ENCODE measurements at places on chromosomes 16 and 17. TPM values are rescaled to one million over a fixed set of nuclear protein-coding genes. Genes with fewer than 3 reads are reported as not detected.

GNG13 gene
- not detected for total RNA-seq

DNA sequence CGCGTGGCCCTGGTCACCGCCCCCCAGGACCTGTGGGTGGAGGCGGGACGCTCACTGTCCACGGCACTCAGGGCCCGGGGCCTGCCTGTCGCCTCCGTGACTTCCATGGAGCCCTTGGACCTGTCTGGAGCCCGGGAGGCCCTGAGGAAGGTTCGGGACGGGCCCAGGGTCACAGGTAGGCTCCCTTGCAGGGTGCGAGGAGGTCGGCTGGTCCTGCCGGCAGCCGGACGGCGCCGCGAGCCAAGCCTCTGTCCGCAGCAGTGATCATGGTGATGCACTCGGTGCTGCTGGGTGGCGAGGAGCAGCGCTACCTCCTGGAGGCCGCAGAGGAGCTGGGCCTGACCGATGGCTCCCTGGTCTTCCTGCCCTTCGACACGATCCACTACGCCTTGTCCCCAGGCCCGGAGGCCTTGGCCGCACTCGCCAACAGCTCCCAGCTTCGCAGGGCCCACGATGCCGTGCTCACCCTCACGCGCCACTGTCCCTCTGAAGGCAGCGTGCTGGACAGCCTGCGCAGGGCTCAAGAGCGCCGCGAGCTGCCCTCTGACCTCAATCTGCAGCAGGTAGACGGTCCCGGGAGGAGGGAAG is 1.3 kb downstream of the GUCY2D start:
- DNase-seq, result no peak

GRCh38 chr16:22007159-22007508 is 777 bp upstream of the MOSMO start:
- no peak for DNase-seq

GRCh38 chr17:1608676-1609075 is 20.0 kb downstream of the SLC43A2 start:
- no peak for DNase-seq

GRCh38 chr17:51954232-51954765 is 204.2 kb downstream of the CA10 start:
- no peak for DNase-seq

PSME3 gene
- 227 TPM for total RNA-seq

TMEM100 gene
- not detected for total RNA-seq

DNA sequence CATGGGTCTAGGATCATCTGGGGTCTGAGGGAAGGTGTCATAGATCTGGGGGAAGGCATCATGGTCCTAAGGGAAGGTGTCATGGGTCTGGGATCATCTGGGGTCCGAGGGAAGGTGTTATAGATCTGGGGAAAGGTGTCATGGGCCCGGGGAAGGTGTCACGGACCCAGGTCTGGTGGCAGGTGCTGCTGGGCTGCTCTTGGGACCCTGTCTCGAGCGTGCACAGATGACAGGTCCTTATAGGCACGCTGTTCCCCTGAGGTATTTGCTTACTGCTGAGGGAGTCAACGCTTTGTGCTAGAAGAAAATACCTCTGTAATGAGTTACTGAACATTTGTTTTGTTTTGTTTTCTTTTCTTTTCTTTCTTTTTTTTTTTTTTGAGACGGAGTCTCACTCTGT is 1.4 kb downstream of the RAB40C start:
- DNase-seq, result no peak

TMEM114 gene
- total RNA-seq, result not detected

GRCh38 chr16:25868106-25868505 is 176.3 kb downstream of the HS3ST4 start:
- DNase-seq, result no peak

DNA sequence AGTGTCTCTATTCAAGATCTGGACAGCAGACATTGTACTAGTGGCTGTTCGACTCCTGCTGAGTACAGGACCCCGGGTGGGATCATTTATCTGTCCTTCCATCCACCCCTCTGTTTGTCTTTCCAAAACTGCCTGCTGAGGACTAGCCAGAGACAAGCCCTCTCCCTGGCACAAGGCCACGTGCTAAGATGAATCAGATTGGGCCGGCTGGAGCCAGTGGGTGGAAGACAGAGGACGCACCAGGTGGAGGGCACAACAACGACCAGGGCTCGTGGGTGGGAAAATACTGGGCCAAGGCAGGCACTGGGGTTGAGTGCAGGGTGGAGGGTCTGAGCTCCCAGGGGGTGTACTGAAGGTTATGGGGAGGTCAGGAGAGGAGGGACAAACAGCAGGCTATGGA is 1.4 kb upstream of the CA7 start:
- no peak for DNase-seq

- no peak for DNase-seq
Measured at GRCh38 chr17:42423766-42424165, 710 bp upstream of the CAVIN1 start.

SLC6A2 gene
- total RNA-seq, result not detected

DNA sequence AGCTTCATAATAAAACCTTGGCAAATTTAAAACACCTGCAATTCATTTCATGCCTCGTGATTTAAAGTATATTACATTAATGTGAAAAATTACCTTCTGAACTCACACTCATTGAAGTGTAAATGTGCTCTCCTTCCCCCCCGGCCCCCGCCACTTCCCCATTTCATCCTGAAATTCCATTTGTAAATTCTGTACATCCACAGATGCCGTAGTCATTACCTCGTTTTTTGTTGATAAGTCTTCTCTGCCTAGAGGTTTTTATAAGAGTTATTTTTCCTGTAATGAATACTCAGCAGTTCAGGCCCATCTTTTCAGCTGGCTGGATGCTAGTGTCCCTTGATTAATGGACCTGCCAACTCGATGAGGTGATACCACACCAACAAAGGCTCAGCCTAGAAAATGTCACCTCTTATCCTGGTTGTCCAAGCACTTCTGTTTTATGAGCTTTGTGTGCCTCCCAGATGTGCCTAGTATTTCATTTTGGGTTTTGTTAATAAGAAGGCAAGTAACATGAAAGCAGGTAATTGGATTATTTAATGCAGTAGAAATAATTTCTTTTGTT is 64.8 kb upstream of the KIFC3 start:
- DNase-seq, result no peak

ABCA8 gene
- not detected for total RNA-seq

DNA sequence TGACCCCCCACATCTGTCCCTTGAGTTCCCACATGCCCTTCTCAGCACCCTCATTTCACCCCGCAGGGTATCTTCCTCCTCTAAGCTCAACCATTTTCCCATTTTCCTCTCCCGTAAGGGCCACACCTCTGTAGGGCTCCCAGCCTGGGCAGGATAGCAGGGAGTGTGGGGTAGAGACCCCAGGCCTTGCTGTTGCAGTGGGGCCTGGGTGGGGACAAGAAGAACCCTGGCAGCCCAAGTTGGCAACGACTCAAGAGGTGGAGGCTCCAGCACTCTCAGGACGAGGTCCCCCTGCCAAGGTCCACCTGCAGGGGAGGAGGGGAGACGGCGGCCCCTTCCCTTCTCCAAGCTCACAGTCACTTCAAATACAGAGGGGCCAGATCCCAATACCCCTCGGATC is 2.0 kb upstream of the TMEM92 start:
- no peak for DNase-seq

GRCh38 chr16:81654346-81654745 is 124.7 kb upstream of the PLCG2 start:
- no peak for DNase-seq

GRCh38 chr16:31106509-31107464 is 1.4 kb upstream of the BCKDK start:
- DNase-seq, result no peak

DNA sequence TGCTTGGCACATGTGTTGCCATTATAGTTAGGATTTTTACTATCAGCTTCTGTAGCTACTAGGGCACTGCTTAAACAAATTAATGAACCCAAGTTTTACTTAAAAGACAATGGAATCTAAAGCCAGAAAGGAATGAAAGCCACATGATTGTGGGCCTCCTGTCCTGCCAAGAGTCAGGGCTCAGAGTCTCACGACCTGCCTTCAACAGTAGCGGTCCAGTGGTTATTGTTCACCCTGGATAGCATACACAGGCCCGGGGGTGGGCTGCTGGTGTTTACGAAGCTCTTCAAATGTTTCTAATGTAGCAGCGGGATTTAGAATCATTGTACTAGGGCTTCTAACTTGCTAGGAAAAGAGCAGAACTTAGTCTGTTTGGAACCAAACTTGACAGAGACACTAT is 7.8 kb downstream of the GABARAPL2 start:
- no peak for DNase-seq

GALR2 gene
- 2.7 TPM for total RNA-seq

PPP1R27 gene
- not detected for total RNA-seq

DNA sequence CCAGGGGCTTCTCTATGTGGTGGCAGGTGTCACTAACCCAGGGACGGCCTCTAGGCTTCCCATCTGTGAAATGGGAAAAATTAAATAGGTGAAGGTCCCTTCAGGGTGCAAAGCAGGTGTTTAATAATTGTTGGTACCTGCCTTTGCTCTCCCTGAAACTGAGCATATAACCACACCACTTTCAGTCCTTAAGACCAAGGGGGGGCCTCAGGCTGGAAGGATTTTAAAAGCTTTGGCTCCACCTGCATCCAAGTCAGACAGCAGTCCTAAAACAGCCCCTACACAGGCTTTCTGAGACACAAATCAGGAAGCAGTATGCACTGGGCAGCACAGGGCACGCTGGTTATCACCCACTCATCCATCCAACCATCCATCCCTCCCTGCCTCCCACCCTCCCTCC is 55.0 kb downstream of the TK2 start:
- no peak for DNase-seq

GRCh38 chr16:14135704-14136103 is 64.6 kb downstream of the MRTFB start:
- no peak for DNase-seq

GRCh38 chr17:80846932-80847331 is 144.7 kb upstream of the CHMP6 start:
- no peak for DNase-seq

DNA sequence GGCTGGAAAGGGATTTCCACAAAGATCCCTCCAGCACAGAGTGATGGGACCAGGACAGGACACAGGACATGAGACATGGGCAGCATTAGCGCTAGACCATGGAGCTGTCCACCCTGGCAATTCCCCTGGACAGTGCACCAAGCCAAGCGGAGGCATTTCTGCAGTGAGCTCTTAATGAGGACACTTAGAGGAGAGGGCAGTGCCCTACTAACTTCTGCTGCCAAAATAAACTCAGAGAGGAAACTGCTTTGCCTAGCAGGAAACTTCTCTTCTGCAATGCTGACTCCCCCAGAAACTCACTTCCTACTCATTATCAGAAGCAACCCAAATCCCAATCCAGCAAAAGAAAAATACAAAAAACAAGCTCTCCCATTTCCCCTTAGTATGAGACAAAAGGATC is 119.2 kb downstream of the HS3ST2 start:
- no peak for DNase-seq

GRCh38 chr17:80601146-80601545 is 56.5 kb downstream of the RPTOR start:
- DNase-seq, result no peak

GRCh38 chr17:607361-608147 is 107.1 kb downstream of the VPS53 start:
- DNase-seq, result no peak

DNA sequence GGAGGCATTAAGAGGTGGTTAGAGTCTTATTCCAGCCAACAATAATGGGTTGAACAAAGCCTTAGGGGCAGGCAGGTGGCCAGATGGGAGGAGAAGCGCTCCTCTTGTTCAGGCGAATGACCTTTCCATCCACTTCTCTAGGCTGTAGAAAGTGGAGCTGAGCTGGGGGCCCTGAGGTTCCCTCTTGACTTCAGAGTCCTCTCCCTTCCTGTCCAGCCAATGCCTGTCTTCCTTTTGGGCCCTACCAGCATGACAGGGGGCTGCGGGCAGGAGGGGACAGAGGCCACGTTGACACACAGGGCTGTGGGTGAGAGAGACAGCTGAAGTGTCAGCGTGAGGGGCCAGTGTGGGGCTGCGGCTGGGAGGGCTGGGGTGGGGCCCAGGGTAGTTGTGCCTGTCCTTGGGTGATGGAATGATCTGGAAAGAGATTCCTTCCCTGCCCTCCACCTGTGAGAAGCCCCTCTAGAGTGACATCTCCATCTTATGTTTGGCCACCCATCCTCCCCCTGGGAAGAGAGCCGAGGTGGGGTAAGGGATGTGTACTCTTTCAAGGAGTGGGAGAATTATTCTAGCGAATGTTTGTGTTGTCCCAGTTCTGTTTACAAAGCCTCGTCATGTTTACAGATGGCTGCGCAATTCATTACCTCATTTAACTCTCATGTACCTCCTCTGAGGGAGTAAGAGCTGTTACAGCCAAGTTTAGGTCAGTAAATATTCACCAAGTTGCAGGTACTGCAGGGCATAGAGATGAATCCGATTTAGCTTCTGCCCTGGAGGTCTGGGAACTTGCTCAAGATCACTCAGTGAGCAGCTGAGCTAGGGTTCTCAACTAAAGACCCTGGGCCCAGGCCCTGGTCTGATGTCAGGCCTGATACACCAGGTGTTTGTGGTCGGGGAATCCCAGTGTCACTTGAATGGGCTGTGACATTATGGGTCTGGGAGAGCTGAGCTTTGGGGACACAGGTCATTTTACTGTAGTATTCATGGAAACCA is 3.3 kb downstream of the ERBB2 start:
- no peak for DNase-seq

GRCh38 chr17:82966415-82966814 is 113.0 kb upstream of the METRNL start:
- DNase-seq, result no peak

NLGN2 gene
- 8.8 TPM for total RNA-seq

GRCh38 chr16:88526008-88526905 is 43.9 kb upstream of the ZC3H18 start:
- no peak for DNase-seq

GRCh38 chr16:9343276-9343675 is 251.8 kb downstream of the HAPSTR1 start:
- no peak for DNase-seq

DNA sequence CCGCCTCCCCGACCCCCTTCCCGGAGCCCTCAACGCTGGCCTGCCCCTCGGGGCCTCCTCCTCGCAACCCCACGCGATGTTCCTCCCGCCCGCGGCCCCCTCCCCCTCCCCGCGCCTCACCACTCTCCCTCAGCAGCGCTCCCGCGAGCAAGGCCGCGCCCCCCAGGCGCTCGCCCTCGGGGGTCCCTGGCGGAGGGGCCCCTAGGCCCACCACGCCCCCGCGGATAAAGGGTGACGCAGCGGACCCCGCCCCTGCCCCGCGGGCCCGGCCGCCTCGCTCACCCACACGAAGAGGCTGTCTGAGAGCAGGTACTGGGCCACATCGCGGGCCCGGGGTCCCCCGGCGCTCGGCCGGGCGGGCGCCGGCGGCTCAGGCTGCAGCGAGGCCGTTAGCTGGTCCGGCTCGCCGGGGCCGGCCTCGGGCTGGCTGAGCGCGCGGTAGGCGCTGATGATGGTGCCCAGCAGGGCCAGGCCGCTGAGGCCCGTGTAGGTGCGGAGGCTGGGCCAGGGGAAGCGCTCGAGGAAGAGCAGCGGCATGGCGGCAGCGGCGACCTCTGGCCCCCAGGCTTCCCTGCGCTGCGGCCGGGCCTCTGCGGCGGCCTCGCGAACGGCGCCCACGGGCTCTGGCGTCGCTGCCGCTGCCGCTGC is 430 bp downstream of the AMFR start:
- peak; percentile 57 for DNase-seq
